RPMI7951 (cell line): ENCODE measurements at places on chromosomes 5 and 9. TPM values are rescaled to one million over a fixed set of nuclear protein-coding genes. Genes with fewer than 3 reads are reported as not detected.

GRCh38 chr5:145856285-145856818 lies 16.5 kb downstream of the GRXCR2 start:
- no peak for DNase-seq

DNA sequence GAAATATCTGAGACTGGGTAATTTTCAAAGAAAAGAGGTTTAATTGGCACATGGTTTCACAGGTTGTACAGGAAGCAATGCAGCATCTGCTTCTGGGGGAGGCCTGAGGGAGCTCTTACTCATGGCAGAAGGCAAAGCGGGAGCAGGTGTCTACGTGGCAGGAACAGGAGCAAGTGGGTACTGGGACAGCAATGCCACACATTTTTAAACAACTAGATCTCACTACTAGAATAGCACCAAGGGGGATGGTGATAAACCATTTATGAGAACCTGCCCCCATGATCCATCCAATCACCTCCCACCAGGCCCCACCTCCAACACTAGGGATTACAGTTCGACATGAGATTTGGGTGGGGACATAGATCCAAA lies 47.6 kb upstream of the HOMER1 start:
- DNase-seq: no peak

- DNase-seq: no peak
Measured at GRCh38 chr5:15079566-15079965, 208.0 kb upstream of the ANKH start.

DNA sequence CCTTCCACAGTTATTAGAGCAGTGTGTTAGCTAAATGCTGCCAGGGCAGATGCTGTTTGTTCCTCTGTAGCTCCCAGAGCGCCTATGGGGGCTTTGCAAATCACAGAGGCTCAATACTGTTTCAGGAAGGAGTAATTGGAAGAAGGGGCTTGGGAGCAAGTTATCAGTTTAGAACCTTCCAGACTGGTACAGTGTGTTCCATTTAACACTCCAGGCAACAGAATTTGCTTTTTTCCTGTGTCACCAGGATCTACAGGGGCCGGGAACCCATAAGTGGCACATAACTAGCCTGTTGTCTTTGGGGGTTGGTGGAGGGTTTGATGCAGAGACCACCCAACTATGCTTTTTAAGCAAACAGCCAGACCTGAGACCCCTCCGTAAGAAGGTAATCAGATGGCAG lies 307.3 kb upstream of the KCNN2 start:
- DNase-seq: no peak

- no peak for DNase-seq
Measured at GRCh38 chr5:15518786-15519185, 18.8 kb downstream of the FBXL7 start.

DNA sequence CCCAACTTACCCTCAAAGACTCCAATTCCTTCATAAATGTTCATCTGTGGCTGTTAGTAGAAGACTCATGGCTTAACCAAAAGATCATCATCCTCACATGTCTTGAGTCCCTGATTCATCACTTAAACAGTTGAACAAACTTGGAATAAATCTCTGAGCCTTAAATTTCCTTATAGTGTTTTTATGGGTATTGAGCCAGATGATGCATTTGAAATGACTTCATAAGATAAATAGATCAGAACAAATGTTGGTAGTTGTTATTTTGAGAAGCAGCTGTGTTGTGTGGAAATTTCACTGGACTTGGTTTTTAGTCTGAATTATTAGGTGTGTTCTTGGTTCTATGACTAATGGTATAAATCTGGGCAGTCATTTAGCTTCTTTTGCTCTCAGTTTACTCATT lies 236.2 kb downstream of the NNT start:
- DNase-seq: peak; percentile 2

DNA sequence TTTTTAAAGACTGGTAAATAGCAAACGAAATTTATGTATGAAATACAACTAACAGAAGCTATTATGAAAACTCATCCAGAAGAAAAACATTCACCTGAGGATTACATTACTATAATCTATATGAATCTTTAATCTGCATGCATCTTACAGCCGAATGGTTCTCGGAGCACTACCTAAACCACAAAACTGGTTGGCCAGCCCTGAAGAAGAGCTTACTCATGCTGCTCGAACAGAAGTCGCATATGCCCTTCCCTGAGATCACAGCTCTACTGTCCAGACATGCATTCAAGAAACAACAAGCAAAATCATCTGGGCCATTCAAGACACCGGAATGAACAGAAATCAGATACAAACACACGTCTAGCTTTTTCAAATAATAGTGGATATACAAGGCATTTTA lies 931.0 kb upstream of the DMAC1 start:
- no peak for DNase-seq

DNA sequence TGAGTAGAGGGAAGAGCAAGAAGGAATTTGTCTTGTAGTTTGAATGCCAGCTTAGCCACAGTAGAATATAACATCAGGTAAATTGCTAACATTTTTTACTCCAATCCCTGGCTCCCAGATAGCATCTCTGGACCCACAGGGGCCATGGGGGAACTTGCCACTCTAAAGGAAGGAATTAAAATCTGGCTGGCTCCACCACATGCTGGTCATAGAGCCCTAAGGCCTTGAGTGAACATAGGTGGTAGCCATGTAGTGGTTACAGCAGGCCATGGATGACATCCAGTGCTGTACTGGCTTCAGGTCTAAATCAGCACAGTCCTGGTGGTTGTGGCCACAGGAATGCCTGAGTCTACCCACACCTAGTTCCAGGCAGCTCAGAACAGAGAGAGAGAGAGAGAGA lies 109.9 kb upstream of the RGMB start:
- no peak for DNase-seq

DNA sequence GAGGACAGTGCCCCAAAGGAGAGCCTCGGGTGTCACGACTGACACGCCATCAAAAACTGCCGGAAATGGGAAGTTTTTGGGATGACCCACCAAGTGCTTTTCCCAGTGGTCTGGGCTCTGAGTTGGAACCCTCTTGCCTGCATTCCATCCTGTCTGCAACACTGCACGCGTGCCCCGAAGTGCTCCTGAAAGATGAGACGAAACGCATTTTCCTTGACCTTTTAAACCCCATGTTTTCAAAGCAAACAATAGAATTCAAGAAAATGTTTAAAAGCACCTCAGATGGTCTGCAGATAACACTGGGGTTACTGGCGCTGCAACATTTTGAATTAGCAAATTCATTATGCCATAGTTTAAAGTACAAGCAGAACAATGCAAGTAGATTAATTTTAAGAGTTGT lies 92.9 kb downstream of the ANKRD18A start:
- DNase-seq: no peak

DNA sequence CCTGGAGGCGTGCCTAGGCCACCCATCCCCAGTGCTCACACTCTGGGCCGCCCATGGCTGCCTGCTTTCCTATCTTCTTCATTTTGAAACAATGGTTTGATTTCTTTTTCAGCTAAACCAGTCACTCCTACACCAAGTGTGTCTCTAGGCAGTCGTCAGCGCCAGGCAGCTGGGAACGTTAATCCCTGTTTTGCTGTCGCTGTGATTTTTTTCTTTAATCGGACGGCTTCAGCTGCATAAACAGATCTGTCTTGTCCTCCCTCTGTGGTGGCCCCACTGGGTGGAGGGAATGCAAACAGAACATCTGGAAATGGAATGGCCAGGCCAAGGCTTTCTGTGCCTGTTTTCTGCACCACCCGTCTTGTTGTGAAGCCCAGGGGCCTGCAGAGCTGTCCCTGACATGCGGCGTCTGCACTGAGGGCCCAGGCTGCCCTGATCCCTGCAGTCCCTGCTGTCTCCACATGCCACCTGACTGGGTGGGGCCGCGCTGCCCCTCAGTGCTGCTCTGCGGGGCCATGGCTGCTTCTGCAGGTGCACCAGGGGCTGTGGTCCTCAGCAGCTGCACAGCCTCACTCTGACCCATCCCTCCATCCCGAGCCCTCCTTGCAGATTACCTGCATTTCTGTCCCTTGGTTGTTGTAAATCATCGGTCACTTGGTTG lies 51.5 kb downstream of the WNK2 start:
- no peak for DNase-seq

GRCh38 chr9:75134495-75134894 lies 46.2 kb downstream of the OSTF1 start:
- no peak for DNase-seq

- DNase-seq: peak; percentile 9
Measured at GRCh38 chr9:126398403-126399058, 71.9 kb downstream of the MVB12B start.

DNA sequence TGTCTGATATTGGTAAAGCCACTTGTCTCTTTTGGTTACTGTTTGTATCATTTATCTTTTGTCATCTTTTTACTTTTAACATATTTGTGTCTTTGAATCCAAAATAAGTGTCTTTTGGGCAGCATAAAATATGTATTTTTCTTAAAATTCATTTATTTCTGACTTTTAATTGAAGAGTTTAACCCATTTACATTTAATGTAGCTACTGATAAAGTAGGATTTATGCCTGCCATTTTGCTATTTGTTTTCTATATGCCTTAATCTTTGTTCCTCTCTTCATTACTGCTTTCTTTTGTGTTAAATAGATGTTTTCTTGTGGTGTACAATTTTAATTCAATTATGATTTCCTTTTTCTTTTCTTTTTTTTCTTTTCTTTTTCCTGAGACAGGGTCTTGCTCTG lies 60.9 kb downstream of the ESM1 start:
- no peak for DNase-seq

DNA sequence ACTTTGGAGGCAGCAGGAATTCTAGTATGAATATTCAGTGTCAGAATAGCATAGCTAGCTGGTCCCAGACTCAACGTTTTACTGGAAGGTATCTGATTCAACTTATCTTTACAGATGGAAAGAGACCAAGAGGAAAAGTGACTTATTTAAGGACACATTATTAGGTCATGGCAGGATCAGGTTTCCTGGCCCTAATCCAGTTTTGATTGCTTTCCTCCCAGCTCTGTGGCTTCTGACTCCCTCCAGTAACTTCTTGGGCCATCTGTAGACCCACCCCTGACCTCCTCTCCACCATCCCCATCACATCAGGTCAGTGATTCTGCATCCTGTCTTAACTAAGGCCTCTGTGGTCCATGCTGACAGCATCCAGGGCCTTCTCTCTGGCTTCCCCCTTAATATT lies 38.4 kb downstream of the SH3TC2 start:
- peak; percentile 78 for DNase-seq

DNA sequence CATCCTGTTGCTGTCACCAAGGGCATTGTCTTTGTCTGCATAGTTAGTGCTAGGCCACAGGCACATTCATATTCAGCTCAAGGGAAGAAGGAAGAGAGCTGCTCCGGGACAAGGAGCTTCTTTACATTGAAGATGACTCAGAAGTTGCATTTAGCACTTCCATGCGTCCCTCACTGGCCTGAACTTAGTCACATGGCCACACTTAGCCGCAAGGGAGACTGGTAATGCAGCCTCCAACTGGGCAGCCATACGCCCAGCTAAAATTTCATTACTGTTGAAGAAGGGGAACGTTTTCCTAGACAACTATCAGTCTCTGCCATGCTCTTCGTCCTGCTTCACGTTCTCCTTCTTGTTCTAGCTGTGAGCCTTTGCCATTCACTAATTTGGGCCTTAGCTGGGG lies 20.0 kb downstream of the ACTL7B start:
- peak; percentile 80 for DNase-seq

DNA sequence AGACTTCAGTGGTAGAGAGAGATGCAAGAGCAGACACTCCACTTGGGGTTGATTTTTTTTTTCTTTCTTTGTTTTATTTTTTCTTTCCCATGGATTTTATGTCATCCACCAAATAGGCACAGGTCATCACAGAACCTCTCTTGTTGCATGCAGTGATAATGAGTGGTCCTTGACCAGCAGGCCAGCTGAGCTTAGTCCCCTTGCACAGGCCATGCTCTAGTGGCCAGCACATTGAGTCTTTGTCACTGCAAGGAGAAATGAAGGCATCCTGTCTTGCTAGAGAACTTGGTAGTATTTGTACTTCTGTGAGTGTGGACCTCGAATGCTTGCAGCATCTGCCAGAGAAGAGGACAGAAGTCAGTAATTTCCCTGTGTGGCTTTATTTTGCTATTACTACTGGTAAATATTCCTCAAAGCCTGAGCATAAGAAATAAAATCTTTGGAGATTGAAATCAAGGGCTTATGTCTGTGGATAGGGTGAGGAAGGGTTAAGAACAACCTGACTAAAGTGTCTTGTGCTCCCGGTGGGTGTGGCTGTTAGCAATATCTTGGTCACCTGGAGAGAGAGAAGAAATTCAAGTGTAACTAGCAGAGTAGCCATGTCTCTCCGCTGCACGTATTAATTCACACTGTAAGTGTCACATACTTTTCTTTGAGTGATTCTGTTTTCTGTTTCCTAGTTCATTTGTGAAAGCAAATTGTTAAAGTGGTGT lies 45.3 kb upstream of the NCS1 start:
- DNase-seq: no peak

DNA sequence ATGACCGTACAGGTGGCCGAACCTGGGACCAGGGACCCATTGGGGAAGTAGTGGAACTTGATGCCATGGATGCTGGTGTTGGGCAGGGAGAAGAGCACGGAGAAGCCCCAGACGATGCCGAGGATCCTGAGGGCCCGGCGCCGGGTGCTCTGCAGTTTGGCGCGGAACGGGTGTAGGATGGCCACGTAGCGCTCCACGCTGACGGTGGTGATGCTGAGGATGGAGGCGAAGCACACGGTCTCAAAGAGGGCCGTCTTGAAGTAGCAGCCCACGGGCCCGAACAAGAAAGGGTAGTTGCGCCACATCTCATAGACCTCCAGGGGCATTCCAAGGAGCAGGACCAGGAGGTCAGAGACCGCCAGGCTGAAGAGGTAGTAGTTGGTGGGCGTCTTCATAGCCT lies 585 bp downstream of the NMUR2 start:
- no peak for DNase-seq

GRCh38 chr9:87886210-87886932 lies 3.7 kb downstream of the SPATA31E1 start:
- no peak for DNase-seq

- DNase-seq: no peak
Measured at GRCh38 chr5:38883842-38884241, 38.0 kb downstream of the OSMR start.

DNA sequence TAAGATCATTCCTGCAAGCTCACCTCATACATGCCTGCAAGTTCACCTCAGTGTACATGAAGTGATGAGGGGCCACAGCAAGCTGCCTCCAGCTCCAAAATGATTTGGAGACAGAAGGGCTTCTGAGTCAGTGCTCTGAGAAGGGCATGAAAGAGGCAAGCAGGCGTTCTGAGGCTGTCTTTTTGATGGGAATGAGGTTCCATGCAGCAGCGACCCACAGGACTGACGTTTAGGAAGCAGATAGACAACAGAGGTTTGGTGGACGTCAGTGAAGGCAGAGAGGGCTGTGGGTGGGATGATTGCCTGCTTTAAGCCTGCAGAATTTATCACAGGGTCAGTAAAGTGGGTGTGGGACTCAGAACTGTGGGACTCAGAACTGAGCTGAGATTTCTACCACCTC lies 8.9 kb upstream of the SMIM32 start:
- DNase-seq: no peak

- no peak for DNase-seq
Measured at GRCh38 chr9:70995511-70995910, 125.9 kb downstream of the TRPM3 start.

MAST4 gene
- 2.8 and 4.8 TPM in 2 replicates for total RNA-seq

CCDC69 gene
- total RNA-seq: 0.78 and 1.3 TPM in 2 replicates

SLC4A9 gene
- not detected in 2 replicates for total RNA-seq

GPR151 gene
- total RNA-seq: not detected in 2 replicates

FGF1 gene
- 11.5 and 13.1 TPM in 2 replicates for total RNA-seq

CDC25C gene
- total RNA-seq: 24.4 and 28.3 TPM in 2 replicates

CARTPT gene
- not detected in 2 replicates for total RNA-seq

RBM27 gene
- 13.5 and 15.1 TPM in 2 replicates for total RNA-seq

IFNA17 gene
- not detected in 2 replicates for total RNA-seq

OSMR gene
- 21.2 and 22.5 TPM in 2 replicates for total RNA-seq
